ENCODE measurements at places on chromosomes 12 and 14. TPM values are rescaled to one million over a fixed set of nuclear protein-coding genes. Genes with fewer than 3 reads are reported as not detected.

DNA sequence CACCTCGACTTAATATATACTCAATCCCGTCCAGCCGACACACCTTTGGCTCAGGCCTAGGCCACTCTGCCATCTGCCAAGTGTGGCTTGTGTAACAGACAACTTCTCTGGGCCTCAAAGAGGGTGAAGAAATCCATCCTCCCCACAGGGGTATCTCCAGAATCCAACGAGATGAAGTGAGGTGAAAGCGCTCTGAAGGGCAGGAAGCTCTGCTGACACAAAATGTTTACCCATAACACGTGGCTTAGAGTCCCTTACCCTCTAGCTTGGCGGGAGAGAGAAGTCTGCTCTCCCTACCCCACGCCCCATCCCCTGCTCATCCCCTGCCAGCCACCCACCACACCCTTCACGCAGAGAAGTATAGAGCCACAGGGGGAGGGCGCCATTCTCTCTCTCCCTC lies 13.0 kb downstream of the ZBTB39 start:
- DNase-seq: no peak

DNA sequence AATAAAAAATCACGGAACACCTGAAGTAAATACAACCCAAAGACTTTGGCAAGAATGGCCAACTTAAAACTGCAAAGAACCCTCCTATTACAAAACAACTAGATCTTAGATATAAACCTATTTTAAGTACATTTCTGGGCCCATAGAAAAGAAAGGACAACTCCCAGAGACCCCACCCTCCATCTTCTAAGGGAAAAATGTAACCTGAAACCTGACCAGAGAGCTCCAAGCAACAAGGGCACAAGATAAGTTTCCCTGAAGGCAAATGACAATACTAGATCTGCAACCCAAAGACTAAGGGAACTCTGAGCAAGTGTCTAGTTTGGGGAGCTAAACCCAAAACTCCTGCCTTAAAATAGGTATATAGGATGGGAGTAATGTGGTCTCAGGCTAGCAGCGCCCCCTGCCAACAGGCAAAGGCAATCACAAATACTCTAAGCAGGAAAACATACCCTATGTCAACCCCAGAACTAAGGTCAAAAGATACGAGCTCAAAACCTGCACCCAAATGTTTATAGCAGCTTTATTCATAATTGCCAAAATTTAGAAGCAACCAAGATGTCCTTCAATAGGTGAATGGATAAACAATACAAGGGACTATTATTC lies 218.9 kb downstream of the ITPR2 start:
- no peak for DNase-seq

GRCh38 chr12:9729082-9729481 lies 3.8 kb downstream of the CLECL1 start:
- DNase-seq: no peak

LTBR gene
- 156 TPM for total RNA-seq

DNA sequence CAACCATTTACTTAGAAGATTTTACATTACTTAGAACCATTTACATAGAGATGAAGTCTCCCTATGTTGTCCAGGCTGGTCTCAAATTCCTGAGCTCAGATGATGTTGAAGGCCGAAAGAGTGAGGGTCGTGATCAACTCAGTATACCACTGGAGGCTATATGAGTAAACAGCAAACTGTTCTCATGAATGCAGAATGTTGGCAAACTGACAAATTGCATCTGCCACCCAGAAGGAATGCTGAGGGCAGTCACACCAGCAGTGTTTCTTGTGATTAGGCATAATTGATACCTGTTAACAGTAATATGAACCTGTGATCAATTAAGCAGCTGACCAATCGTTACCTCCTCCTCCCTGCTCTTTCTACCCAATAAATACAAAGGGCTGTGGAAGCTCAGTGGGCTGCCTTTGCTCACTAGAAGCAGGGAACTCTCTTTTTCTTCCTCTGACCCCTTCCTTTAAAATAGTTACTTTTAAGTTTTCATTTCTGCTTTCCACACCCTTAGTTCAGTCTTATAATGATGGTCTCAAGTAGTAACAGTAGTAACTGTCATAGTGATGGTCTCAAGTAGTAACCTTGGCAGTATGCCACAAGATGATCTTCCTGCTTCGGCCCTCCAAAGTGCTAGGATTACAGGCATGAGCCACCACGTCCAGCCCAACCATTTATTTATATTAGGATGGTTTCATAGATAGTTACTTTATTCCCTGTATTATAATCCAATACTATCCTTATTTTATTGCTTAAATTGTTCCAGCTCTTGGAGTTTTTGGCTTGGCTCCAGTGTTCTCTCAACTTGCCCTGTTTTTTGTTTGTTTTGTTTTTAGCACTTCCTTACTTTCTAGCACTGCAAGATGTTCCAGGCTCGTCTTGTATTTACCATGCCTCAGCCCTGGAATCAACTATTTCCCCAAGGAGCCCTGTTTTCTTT lies 25.8 kb downstream of the LIMA1 start:
- no peak for DNase-seq

DNA sequence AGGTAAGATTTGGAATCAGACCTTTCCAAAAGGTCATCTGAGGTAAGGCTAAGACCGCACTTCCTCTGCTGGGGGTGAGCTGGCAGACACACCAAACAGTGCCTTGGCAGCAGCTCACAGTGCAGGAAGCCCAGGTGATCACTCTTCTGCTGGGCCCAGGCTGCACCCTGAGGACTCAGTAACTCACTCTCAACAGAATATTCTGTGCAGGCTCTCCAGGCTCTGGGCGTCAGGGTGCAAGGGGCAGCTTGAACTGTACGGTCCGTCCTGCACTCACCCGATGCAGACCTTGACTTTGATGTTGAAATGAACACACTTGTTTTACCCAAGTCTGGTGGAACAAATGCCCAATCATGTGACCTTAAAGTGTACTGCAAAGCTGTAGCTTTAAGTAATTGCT lies 6.0 kb downstream of the ALKBH2 start:
- DNase-seq: no peak

C12orf50 gene
- total RNA-seq: not detected

DNA sequence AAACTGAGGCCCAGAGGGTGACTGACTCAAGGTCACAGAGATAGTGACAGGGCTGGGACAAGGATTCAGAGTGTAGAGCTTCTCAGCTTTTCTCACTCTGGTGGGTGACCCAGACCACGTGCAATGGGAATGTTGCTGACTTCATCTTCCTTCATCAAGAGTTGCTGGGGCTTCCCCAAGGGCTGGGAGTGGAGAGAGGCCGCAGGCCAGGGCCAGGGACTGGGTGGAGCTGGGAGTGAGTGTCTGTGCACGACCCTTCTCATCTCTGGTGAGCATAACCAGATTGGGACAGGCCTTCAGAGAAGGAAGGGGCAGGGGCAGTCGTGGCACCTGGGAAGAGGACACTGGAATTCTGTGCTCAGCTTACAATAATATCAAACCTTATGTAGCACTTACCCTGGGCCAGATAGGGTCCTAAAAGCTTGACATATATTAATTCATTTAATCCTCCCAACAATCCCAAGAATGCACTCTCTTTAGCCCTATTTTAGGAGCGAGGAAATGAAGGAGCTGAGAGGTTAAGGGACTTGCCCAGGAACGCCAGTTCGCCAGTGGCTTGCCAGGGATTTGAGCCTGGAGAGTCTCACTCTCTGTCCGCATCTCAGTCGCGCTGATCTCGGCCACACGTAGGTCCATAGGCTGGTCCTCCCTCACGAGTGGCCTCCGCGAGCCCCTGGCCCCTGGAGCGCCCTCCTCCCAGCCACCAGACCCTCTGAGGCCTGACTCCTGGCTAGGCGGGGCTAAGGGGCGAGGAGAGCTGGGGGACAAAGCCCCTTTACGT lies 15.8 kb downstream of the KRT18 start:
- DNase-seq: no peak

DNA sequence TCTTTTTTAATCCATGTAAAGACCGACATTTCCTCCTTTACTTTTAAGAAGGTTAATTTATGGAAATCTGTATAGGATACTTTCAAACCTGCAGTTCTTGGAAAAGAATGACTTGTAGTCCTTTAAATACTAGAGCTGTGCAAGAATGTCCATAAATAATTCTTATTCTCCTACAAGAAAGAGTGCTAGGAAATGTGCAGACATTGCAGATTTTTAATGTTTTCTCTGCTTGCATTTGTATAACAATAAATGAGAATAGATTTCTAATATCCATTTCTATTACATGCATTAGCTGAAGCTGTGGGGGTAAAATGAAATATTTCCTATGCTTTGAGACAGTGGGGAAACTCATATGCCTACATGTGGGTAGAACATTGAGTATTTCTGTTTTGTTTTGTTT lies 607.2 kb upstream of the NOVA1 start:
- DNase-seq: no peak

- no peak for DNase-seq
These were observed 1.4 kb upstream of the GTF2A1 start for GRCh38 chr14:81222126-81222525.

DNA sequence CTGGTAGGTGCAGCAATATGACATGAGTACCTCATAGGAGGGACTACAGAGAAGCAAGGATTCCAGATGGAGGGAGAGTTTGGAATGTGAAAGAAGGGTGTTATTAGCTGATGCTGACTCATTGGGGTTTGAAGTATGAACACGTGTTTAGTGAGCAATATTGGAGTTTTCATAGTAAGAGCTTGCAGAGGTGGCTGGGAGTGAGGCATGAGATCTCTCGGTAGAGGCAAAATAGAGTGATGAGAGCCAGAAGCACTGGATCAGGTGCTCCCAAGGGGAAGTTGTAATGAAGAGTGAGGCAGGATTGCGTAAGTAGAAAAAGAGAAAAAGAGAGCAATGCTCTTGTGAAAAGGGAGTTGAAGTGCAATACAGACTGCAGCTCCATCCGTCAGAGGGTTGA lies 42.1 kb downstream of the MGST1 start:
- DNase-seq: no peak

DNA sequence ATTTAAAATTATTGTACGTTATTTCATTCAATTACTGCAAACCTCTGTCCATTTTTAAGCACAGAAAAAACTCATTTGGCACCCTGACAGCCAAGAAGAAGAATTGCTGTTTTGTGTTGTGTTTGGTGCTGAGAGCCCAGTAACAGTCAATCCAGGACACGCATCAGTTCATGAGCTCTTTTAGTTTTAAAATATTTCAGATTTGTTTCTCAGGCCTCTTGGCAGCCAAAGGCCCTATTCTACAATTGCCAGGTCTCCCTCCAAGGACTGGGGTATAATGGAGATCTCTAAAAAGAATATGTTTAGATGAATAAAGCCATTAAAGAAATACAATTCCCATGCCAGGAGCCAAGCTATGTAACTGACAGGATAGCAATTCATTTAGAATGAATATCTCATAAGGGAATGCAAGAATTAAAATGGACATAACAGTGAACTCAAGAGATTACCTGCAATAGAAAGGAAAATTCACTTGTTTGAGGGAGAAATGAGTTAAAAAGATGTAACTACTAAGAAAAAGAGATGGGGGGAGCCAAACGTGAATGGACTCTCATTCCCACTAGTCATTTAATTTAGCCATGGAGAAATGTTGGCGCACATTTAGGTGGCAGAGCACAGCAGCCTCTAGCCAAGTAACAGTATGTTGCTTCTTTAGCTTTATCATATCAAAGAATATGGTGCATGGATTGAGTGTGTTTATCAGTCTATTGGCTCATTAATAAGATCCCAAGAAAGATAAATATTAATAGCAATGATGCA lies 140.6 kb upstream of the PELI2 start:
- no peak for DNase-seq

DNA sequence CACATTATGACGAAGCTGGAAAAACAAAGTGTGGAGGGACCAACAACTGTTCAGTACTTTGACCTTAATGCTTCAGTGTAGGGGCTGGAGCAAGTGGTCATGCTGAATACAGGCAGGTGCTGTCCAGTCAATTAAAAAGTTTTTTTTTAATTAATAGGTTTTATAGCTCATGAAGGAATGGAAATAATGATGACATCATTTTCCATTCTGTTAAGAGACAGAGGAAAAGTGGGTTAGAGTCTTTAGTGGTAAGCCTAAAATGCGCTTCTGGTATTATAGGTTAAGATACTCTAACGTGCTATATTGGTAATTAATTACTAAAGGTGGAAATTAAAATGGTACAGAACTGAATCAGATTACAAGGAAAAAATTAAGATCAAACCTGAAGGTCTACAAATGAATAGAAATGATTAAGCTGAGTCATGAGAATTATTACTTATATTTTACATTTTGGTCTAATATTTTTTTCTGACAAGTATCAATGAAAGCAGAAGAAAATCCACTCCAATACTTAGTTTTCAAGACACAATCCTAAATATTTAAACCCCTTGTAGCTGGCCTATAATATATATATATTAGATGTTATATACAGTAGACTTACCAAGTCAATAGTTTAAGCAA lies 15.6 kb downstream of the KLHDC2 start:
- DNase-seq: no peak

SAV1 gene
- total RNA-seq: 42.8 TPM

DNA sequence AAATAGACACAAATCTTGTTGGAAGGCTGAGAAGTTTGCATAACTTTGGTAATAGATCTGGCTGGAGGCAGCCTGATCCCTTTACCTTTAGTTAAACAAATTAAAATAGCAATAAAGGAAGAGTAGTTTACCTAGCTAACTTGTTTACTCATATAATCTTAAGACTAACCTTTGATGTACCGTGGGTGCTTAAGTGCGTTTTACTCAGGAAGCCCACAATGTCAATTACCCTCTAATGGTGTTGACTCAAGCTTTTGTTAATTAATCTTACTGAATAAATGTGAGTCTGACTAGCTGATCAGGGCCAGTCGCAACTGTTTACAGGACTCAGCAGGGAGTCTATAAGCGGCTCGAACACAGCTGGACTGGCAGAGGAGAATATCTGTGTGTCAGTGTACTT lies 51.5 kb downstream of the FAR2 start:
- no peak for DNase-seq

DNA sequence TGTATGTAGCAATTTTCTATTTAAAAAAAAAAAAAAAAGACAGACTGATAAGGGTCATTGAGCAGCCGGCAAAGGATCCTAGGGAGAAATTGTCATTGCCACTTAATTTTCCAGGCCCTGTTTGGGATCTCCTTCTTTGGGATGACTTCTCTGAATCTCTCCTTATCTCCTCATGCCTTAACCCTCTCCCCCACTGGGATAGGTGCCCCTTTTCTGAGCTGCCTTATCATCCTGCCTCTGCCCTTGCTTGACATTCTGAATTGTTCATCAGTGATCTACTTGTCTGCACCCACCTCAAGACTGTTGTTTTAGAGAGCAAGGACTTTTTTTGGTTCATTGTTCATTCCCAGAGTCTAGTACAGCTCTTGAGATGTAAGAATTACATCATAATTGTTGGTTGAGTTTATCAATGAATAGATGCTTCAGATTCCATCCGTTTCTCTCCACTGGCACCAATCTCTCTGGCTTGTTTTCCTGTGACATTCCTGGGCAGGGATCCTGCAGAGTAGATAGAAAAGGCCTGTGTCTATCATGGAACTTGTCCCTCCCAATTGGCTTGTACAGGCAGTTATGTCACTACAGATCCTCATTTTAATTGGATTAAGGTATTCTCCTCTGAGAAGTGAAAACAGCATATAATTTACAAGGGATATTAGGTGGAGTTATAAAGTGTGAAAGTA lies 42.6 kb downstream of the SOCS2 start:
- no peak for DNase-seq

NTN4 gene
- total RNA-seq: 136 TPM

DNA sequence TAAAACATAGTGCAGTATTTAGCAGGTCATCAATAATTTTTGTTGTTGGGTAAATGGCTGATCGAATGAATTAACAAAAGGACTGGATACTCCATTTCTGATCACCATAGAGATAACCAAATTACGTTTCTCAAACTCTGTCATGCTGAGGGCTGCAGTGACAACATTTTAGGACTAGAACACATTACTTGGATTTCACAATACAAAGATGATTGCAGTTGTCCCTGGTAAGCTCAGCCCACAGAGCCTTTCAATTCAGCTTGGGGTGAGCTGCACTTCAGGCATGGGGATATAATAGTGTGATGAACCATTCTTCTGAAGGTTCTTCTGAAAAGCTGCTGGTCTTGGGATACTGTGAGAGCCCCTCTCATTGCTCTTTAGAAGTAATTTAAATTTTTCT lies 74.3 kb downstream of the FAR2 start:
- no peak for DNase-seq

RNASE8 gene
- not detected for total RNA-seq
